ENCODE measurements at places on chromosomes 1 and 21.

GRCh38 chr1:43279666-43280065 lies 5.7 kb downstream of the C1orf210 start:
- no peak for DNase-seq

DNA sequence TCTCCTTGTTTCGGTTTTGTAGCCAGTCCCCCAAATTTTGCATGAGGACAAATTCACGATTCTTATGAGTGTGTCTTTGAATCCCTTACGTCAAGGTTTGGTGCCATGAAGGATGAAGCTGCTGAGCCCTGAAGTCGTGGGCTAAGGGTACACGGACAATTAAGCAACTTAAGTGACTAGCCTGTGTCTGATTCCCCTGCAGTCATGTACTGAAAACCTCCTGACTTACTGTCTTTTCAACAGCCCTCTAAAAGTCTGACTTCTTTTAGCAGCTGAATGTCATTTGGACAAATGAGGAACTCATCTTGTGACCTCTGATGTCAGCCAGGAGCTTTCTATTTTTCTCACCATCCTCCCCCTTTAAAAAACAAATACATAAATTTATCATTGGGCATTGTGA lies 27.1 kb upstream of the C1orf105 start:
- no peak for DNase-seq

- DNase-seq, result no peak
These were observed 144.7 kb downstream of the ROR1 start for GRCh38 chr1:63918418-63918945.

DNA sequence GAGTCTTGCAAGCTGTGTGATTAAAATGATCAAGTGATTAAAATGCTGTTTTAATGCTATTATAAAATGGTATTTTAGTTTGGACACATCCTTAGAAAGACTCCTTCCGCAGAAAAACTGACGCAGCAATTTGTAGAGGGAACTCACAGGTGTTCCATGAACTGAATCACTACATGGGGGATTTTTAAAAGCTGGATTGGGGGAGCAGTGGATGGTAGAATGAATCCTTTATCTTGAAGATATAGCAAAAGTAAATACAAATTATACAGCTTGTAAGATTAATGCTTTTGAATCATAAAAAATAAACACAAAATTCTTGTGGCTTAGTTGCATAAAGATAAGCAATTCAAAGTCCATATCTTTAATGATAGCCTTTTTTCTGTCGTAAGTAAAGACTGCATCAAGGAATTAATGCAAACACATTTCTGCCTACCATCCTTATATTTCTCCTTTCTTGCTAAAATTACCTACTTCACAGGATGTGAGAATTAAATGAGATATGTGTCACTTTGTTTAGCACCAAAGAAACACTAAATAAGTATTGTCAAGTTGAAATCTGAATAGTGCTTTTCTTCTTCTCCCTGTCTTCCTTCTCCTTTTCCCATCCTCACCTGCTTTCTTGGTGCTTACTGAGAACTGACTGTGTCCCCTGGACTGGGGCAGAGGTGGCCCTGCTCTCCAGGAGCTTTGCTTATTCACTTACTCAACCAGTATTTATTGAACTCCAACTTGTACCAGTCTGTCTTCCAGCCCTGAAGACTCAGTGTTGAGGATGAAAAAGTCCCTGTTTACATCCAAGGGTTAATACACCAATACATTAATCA lies 61.5 kb upstream of the F3 start:
- DNase-seq, result no peak

- DNase-seq, result no peak
These were observed 21.3 kb downstream of the DENND2C start for GRCh38 chr1:114648503-114648902.

GRCh38 chr1:67584938-67585337 lies 100.1 kb upstream of the GADD45A start:
- no peak for DNase-seq

- DNase-seq, result no peak
These were observed 59.6 kb downstream of the HSF2BP start for GRCh38 chr21:43599728-43600127.

- no peak for DNase-seq
These were observed 72.4 kb upstream of the SSX2IP start for GRCh38 chr1:84762664-84763063.

DNA sequence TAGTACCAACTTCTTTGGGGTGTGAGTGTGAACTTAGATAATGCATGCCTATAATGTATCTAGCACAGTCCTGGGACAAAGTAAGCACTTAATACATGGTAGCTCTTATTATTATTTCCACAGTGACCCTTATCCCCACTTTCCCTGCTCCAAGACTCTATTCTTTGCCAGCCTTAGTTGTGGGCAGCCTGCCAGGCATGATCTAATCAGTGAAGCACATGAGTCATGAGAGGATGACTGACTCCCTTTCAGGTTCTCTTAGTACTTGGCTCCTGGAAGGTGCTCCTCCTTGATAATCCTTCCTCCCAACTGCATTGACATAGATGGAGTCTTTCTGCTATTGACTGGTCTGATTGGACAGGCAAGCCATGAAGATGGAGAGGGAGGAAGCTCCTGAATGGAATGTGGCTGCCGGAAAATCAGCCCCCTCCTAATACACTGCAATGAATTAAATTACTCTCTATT lies 17.4 kb upstream of the GNG12 start:
- peak; percentile 91 for DNase-seq

- no peak for DNase-seq
These were observed 90.4 kb downstream of the UBE2U start for GRCh38 chr1:64293820-64294219.

- no peak for DNase-seq
These were observed 20.4 kb downstream of the FGGY start for GRCh38 chr1:59317343-59317742.

DNA sequence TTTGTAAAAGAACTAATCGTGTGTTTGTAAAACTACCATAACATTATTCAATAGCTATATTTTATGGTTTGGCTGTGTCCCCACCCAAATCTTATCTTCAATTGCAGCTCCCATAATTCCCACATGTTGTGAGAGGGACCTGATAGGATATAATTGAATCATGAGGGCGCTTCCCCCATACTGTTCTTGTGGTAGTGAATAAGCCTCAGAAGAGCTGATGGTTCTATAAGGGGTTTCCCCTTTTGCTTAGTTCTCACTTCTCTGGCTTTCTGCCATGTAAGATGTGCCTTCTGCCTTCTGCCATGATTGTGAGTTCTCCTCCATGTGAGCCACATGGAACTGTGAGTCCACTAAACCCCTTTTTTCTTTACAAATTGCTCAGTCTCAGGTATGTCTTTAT lies 1372.3 kb downstream of the AMY1C start:
- DNase-seq, result no peak

DNA sequence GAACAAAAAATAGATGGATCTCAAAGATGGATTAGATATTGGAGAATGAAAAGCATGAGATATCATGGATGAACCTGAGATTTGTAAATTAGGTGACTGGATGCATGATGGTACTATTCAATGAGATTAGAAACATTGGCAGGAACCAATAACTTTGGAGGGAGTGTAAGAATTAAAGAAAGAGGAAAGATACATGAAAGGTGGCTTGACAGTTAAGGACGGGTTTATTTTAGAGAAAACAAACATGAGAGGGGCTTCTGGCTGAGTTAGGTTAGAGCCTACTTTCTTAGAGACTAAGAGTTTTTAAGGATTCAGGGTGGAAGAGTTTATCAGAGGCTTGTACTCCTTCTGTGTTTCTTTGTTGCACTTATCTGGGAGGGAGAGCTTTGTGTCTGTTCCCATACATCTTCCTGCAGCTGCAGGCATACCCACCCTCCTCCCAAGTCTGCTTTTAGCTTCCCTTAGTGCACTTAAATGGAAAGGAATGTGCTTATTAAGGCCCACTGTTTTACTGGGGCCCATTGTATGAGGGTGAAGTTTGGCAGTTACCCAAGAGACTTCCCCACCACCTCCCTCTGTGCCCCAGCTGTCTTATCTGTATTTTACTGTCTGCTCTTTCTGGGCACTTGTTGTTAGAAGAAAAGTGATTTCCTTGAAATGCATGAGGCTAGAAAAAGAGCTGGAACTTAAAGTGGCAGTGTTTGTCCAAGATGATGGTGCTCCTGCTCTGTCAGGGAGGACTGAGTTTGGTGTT lies 26.1 kb upstream of the CR2 start:
- DNase-seq, result no peak

GRCh38 chr1:25716320-25716719 lies 83.7 kb upstream of the SELENON start:
- DNase-seq, result no peak

GRCh38 chr1:211736351-211736915 lies 61.0 kb upstream of the NEK2 start:
- DNase-seq, result no peak

DNA sequence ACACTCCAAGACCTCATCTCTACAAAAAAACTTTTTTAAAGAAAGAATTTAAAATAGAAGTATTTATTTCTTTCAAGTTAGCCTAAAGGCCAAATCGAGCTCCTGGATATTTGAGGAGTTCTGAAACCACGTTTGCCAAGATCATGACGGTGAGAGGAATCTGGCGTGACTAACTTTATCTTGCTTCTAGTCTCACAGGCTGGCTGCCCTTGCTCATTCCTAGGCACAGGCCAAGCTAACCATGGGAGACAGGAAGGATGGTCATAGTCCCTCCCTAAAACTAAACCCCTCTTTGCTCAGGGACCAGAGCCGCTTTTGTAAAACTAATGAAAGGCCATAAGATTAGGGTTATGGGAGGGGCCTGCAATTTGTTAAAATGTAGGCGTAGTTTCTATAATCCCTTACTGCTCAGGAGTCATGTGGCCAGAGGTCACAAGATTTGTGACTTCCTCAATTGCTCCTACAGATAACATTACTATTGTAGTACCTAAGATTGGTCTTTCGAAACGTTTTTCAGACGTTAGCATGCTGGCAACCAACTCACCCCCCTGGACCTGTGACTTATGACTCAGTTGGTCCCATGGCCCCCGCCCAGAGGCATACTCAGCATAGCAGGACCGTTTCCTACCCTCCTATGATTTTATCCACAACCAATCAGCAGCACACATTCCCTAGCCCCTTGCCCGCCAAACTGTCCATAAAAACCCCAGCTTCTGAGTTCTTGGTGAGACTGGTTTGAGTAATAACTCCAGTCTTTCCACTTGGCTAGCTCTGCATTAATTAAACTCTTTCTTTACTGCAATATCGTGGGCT lies 425.0 kb downstream of the SMYD3 start:
- no peak for DNase-seq

GRCh38 chr1:3880429-3881192 lies 19.5 kb downstream of the C1orf174 start:
- DNase-seq, result no peak

DNA sequence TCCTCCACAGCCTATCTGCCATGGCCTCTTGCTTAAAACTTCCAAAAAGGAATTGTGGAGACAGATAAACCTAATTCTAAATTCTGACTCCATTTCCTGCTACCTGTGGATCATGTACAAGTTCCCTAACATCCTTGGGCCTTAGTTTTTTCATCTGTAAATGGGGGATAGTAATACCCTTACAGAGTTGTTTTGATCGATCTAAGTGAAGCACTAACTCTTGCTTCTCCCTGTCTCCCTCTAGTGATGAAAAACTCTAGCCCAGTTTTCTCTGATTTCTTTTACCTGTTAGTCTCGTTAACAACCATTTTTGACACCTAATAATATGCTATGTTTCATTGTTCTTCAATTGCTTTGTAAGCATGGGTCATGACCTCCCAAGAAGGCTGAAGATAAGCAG lies 65.9 kb downstream of the TM2D1 start:
- DNase-seq, result no peak

DNA sequence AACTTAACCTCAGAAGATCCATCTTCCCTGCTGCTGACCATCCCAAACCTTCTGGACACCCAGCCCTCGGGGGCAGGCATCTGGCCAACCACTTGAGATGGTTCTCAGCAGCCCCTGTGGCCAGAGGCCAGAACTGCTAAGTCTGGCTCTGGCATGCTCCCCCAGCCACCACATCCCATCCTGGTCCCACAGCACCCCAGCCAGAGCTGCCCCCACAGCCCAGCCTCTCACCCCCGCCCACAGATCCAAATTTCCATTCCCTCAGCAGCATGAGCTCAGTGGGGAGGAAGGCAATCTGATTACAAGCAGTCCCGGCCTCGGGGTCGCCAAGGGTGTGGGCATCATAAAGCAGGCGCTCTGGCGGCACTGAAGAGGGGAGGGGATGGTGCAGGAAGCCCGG lies 45.6 kb downstream of the GLIS1 start:
- DNase-seq, result no peak

- DNase-seq, result no peak
These were observed 55.1 kb downstream of the CD58 start for GRCh38 chr1:116515702-116516101.

DNA sequence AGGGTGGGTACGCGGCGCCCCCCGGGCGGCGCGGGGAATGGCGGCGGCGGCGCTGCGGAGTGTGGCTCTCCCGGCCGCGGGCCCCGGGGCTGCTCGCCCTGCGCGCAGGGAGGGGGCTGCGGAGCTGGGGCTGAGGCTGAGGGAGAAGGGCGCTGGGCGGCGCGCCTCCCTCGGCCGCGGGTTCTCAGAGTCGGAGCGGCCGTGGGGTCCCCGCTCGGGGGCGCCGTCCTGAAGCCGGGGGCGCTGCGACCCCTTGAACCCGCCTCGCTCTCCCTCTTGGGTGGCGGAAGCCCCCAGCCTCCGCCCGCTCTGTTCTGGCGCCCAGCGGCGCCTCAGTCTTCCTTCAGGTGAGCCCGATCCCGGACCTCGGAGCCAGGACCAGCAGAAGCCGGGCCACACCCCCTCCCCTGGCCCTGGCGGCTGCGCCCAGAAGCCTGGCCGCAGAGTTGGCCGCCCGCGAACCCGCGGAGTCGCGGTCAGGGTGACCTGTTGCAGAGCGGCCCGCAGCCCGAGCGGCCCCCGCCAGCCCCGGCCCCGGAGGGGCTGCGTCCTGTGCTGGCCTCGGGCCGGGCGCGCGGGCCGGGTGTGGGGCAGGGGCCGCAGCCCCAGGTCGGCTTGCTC lies 532 bp downstream of the RALGPS2 start:
- no peak for DNase-seq

DNA sequence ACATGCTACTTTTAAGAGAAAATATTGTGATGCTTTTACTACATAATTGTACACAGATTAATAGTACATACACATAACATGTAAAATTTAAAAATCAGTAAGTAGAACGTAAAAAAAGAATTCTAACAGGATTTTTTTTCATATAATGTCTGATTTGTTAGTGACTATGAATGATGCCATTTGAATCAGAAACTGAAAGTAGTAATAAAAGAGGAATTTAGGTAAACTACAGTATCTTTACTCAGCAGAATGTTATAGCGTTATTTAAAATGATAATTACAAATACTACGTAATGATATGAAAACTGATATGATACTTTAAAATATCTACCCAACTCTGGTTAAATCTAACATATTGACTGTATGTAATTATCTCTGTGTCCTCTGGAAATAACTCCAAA lies 116.1 kb downstream of the DENND1B start:
- DNase-seq, result no peak

GRCh38 chr1:148264374-148265276 lies 112.5 kb upstream of the NBPF11 start:
- no peak for DNase-seq

GRCh38 chr1:221715321-221716169 lies 26.3 kb downstream of the DUSP10 start:
- no peak for DNase-seq

All from HS-27A (cell line).